Smooth muscle cell of the brain vasculature (primary cell): ENCODE measurements at places on chromosomes 6 and 20.

DNA sequence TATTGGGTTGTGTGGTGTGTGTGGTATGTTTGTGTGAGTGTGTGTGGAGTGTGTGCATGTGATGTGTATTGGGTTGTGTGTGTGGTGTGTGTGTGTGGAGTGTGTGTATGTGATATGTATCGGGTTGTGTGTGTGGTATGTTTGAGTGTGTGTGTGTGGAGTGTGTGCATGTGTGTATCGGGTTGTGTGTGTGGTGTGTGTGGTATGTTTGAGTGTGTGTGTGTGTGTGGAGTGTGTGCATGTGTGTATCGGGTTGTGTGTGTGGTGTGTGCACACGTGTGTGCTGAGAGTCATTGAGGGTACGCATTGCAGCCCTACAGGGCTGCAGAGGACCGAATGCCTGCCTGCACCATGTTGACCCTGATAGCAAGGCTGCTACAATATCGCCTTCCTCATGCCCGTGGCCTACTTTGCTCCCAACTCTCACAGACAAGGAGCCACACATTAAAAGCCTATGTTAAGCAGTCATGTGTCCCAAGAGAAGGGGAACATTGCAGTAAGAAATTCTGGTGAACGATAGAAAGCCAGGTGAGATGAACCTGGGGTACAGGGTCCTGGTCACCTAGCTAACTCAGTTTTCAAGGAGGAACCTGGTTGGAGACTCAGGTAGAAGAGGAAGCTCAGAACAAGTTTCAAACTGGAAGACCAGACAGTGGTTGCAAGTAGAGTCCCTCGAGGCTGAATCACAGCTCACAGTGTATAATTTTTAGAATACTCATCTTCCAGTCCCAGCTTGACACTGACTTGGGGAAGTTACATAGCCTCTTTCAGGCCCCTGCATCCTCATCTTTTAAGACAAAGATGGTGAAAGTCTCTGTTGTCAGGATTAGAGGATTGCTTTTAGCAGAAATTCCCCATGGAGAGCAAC, 45.7 kb upstream of the TMEM170B start:
- DNase-seq, result no peak

GRCh38 chr6:128363020-128363813, 157.2 kb downstream of the PTPRK start:
- no peak for DNase-seq

GRCh38 chr6:166097914-166098522, 69.6 kb downstream of the TBXT start:
- peak; percentile 66 for DNase-seq

DNA sequence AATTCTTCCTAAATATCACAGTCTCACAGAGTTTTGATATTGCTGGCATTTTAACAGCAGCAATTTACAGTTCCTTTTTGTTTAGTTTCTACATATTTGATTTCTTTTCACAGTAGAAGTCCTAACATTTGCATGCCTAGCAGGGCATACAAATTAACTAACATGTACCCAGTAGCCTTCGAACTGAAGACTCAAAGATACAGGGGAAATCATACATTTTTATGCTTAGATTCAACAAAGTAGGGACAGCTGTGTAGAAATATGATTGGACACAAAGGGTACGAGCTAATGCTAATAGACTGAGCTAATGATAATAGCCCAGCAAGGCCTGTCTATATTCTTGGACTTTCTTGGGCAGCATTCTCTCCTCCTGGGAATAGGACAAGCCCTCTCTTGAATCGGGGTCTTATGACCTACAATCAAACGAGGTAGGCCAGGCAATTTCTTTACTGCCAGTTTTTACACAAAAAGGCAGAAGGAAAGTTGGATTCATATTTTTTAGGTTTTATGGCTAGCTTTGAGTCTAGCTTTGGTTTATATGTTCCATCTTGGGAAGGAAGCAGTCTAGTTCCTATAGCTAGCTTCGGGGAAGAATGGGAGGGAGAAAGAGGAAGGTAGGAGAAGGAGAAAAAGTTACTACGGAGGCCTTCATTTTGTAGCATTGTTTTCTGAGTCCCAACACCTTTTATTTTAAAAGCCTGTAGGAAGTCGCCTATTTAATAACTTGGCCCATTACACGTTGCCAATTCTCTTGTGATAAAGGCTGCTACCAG, 115.8 kb downstream of the HFE start:
- no peak for DNase-seq

GRCh38 chr6:110682460-110682853, 132.8 kb downstream of the CDK19 start:
- peak; percentile 53 for DNase-seq
